Psoas muscle (tissue), 8 donors: ENCODE measurements at places on chromosomes 7 and 10. TPM values are rescaled to one million over a fixed set of nuclear protein-coding genes. Genes with fewer than 3 reads are reported as not detected.
A peak's percentile ranks its signal among the peaks of the same experiment; 100 is the strongest.

Gene GBX1
- polyA plus RNA-seq = 0.93 TPM

- no peak for DNase-seq
Observed at GRCh38 chr10:107144490-107144889, 20.0 kb downstream of the SORCS1 start.

DNA sequence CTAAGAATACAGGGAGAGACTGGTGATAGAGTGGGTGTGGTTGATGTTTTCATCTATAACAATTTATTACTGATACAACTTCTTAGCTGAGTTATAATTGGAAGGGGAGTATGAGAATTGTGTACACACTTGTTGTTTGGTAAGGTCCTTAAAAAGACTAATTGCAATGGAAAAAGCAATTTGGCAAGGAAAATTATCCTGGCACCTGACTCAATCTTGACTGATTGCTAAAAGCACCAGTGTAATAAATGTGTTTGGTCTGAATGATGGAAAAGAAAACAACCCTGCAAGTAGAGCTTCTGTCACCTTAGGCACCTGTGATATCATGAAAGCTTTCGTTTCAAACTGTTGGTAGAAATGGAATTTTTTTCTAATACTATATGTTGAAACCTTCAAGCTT is 6.7 kb upstream of the GSDME start:
- DNase-seq = no peak

DNA sequence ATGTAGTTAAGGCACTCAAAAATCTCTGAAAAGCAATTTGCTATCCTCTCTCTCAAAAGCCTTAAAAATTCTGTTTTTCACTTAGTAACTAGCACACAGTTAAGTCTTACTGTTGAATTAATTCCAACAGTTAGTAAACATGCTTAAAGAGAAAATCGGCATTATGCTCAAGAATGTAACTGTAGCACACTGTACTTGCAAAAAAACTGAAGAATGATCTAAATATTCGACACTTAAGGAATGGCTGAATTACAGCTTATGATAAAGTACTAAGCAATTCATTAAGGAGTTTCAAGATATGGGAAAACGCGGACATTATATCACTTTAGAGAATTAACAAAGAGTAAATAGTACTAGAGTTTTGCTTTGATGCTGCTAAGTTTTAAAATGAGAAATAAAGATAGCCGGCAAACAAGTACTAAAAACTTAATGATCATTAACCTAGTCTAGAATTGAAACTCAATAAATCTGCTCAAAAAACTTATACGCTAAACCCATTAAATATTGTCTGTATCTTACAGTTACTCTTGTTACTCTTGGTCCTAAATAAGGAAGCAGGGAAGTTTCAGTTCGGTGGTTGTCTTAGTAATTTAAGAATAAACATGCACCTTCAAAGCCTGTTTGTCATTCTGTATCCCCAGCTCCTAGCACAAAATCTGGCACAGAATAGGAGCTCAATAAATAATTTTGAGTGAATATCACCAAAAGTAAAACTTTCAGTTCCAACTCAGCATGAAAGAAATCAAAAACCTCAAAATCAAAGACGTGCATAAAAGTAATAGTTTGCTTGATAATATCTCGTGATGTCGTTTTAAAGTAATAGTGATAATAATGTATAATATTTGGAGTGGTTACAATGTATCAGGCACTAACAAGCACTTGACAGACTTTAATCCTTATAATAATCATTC is 1.2 kb downstream of the TRDMT1 start:
- no peak for DNase-seq

GRCh38 chr7:25858200-25858524 is 293.8 kb upstream of the NFE2L3 start:
- no peak for DNase-seq

Gene GPR15LG
- polyA plus RNA-seq = 0.09 TPM

DNA sequence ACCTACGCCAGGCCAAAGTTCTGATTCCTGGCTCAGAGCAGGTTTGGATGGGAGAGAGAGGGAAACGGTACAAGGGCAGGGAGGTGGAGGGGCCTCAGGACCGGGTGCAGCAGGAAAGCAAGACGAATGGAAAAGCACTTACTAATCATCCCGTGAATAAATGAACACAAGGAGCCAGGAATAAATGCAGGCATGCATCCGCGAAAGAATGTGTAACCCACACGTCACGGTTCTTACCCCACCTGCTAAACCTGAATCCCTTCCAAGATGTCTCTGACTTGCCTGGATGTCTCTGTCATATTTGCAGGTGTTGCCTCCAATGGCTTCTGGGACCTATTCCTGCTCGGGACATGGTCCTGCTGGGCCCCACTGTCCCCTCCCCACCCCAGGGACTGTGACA is 335.2 kb upstream of the RNF32 start:
- no peak for DNase-seq

Gene SHH
- polyA plus RNA-seq = not detected

- DNase-seq = no peak
Observed at GRCh38 chr10:8768341-8768740, 713.9 kb downstream of the GATA3 start.

Gene HTR5A
- 0.06 TPM for polyA plus RNA-seq

- peak; percentile 56 for DNase-seq
Observed at GRCh38 chr7:28533731-28534531, 121.6 kb downstream of the CREB5 start.

- DNase-seq = no peak
Observed at GRCh38 chr7:139992353-139993044, 70.3 kb downstream of the PARP12 start.

Gene TMEM196
- polyA plus RNA-seq = not detected

Gene LIPK
- not detected for polyA plus RNA-seq

DNA sequence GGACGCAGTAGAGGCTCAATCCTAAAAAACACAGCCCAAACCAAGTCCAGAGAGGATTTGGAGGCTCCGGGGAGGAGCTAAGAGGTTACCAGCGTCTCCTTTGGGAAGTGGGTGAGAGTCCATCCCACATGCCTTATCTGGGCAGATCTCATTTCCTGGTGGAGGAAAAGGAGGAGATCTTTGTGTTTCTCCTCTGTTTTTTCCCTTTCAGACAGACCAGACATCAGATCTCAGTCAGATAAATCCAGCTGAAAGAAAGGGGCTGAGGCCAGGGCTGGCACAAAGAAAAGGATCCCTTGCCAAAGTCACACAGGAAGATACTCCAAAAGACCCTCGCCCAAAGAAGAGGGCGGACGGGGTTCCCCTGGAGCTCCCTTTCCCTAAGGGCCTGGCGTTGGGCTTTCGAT is 58.3 kb upstream of the COMTD1 start:
- no peak for DNase-seq

Gene LIPA
- 10.3 TPM for polyA plus RNA-seq
